ENCODE measurements at places on chromosomes 12 and 14.

- no peak for DNase-seq
These were observed 1419.9 kb upstream of the TMEM132C start for GRCh38 chr12:126847005-126847629.

GRCh38 chr12:122853582-122854245 lies 18.5 kb downstream of the HIP1R start:
- DNase-seq = no peak

DNA sequence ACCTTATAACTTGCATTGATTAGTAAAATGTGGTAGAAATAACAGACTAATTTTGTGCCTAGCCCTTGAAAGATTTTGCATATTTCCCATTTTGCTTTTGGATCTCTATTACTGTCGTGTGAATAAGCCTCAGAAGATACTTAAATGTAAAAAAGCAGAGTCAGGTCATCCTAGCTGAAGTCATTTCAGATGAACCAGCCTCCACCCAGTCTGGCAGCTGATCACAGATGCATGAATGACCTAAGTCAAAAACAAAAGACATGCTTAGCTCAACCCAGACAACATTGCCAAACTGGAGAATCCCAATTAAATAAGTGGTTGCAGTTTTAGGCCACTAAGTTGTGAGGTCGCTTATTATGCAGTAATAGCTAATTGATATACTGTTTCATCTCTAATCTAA lies 349.9 kb downstream of the C12orf50 start:
- no peak for DNase-seq

DNA sequence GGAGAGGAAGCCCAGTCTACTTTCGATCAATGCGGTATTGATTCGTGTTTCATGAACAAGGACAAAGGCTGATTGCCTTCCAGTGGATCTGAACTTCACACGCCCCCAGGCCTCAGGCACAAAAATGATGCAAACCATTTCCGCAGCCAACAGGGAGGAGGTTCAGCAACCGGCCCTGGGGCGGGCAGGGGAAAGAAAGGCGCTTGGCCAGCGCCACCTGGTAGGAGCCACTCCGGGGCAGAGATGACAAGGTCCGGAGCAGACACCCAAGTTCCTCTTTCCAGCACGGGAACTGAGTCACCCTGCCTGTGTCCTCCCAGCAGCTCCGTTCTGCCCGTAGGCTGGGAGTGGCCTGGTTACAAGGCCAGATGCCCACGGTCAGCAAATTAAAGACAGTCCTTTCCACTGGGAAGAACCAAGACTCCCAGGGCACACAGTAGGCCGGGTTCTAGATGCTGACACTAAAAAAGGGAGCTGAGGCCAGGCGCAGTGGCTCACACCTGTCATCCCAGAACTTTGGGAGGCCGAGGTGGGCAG lies 136.3 kb downstream of the SCARB1 start:
- DNase-seq = no peak

GRCh38 chr12:120169946-120170345 lies 24.6 kb downstream of the GCN1 start:
- DNase-seq = no peak

GRCh38 chr12:124752437-124753227 lies 111.0 kb downstream of the SCARB1 start:
- DNase-seq = no peak

DNA sequence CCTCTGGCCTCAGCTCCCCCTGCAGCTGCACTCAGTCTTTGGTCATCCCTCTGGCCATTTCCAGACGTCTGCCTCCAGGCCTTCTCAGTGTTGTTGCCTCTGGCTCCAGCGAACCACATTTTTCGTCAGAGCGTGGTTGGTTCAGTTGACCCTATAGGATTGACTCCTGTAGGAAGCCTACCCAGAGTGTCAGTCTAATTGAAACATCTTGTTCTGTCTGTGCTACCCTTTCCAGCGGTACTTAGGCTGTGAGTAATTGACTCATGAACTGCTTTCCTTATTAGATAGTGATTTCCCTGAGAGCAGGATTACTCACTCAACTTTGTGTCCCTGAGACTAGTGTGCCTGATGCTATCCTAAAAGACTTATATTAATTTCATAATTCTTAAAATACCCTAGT lies 373.2 kb downstream of the ATP23 start:
- no peak for DNase-seq

- no peak for DNase-seq
These were observed 77.0 kb downstream of the KITLG start for GRCh38 chr12:88503281-88503703.

DNA sequence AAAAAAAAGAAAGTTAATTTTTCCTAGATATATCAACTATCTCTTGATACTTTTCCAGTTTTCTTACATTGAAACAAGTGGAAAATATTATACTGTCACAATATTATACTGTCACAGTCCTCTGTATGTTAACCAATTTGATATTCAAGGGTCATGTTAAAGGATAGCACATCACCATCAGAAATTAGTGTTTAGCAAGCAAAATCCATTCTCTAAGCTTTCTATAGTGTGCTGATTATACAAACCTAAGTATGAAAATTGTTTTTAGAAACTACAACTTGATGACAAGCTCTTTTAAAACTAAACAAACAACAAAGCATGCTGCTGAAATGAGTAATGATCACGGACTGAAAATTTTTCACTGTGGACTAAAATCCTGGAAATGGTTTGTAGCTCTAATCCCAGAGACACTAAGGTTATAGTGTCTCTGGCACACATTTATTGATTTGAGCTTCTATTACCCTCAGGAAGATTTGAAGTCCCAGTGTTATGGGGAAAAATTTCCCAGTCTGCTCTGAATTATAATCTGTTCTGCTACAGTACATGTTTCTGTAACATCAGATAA lies 9.7 kb downstream of the SPTSSA start:
- DNase-seq = no peak

DNA sequence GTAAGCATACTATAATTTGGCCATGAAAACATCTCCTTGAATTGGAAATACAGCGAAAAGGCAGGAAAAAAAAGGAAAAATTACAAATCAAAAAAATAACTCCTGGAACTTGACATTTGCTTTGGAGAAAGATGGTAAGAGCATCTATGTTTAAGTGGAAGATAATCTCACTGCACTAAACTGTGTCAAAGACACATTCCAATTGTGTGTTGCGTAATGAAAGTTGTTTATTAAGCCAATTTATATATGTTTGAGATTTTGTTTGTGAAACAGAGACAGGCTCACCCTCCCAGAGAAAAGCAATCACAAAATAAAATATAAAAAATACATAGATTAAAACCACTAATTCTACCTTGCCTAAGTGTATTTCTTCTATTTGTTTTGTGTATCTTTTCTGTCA lies 11.1 kb upstream of the ATXN7L3B start:
- no peak for DNase-seq

- no peak for DNase-seq
These were observed 102.4 kb upstream of the ATF1 start for GRCh38 chr12:50661300-50662115.

- DNase-seq = no peak
These were observed 96.5 kb upstream of the DAAM1 start for GRCh38 chr14:59091976-59092375.

DNA sequence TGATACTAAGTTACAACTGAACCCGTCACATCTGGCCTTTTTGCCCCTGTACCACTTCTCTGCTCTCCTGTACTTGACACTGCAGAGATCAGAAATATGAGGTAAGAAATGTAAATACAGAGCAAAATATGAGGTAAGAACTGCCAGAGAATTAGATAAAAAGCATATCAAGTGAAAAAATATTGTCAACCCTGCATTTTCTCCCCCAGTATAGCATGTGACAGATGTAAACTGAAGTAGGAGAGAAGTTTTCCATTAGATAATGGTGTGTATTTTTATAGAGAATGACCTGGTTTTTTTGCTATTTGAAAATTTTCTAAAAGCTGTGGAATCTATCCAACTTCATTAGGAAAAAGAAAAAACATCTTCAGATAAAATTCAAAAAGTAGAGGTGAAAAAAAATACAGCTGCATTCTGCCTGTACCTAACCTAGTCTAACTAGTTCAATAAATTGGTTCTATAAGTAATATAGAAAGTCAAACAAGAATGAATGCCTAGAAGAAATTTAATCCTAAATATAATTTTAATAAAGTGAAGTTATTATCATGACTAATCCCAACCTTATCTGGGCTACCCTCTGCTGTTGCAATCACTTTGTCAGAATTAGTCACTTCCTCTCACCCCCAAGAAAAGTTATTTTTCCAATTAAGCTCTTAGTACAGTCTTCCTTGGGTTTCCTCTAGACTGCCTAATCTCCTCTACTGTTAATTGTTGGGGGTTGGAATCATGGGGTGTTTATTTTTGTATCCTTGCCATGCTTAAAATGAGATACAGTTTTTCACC lies 210.0 kb downstream of the RASSF9 start:
- DNase-seq = no peak

- DNase-seq = no peak
These were observed 71.2 kb downstream of the IRF2BPL start for GRCh38 chr14:76957224-76957891.

- DNase-seq = no peak
These were observed 68.4 kb downstream of the ST8SIA1 start for GRCh38 chr12:22266101-22266500.

- no peak for DNase-seq
These were observed 159.5 kb downstream of the RIMBP2 start for GRCh38 chr12:130556486-130557055.

GRCh38 chr12:102757154-102757881 lies 159.7 kb downstream of the PAH start:
- DNase-seq = no peak

- no peak for DNase-seq
These were observed 28.3 kb downstream of the STON2 start for GRCh38 chr14:81371802-81372201.

DNA sequence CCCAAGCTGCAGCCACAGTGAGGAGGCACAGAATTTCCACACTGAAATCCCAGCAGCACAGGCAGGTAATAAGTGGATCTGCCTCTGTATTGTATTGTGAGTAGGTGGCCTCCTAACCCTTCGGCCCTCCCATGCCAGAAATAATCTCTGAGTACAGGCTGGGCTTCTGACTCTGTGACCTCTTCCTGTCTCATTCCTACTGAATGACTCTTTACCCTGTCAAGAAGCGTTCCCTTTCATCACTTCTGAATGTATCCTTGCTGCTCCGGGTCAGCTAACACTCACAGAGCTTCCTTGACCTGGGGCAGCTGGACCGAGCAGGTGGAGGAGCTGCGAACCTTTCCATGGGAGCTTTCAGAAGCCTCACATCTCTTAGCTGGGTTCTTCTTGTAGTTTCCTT lies 119.6 kb downstream of the SLC8A3 start:
- no peak for DNase-seq

GRCh38 chr12:63766498-63766897 lies 13.2 kb upstream of the RXYLT1 start:
- DNase-seq = no peak

DNA sequence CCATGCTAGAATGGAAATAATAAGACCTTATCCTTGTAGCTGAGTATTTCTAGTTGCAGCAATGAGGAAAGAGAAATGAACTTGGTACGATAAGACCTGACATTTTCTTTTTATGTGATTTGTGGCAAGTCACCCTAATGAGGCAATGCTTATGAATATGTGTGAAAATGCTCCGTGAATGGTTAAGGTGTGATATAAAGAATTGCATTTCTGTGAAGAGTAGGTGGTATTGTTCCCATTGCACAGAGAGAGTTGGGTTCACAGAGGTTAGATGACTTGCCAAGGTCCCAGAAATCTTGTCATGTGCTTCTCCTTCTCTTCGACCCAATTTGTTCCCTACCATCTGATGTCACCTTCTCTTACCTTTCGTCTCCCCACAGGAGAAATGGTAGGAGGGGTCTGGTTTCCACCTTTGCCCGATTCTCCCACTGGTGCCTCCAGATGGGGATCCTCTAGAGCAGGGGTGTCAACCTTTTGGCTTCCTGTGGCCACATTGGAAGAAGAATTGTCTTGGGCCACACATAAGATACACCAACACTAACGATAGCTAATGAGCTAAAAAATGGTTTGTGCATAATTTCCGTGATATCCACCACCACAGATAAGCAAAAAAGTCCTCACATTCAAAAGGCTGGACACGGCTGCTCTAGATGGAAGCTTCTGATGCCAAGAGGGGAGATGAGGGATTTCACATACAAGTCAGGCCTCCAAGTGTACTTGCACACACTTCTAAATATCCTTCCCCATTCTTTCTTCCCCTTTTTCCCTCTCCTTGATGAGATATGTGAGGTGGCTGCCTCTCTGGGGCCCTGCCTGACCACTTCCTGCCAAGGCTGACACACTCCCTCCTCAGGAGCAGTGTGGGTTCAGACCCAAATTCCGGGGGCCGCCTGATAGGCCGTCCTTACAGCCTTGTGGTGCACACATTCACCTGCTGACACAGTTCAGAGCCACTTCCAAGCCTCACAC lies 96.1 kb downstream of the PLXNC1 start:
- DNase-seq = no peak

GRCh38 chr14:31047503-31047902 lies 21.3 kb upstream of the STRN3 start:
- DNase-seq = no peak

DNA sequence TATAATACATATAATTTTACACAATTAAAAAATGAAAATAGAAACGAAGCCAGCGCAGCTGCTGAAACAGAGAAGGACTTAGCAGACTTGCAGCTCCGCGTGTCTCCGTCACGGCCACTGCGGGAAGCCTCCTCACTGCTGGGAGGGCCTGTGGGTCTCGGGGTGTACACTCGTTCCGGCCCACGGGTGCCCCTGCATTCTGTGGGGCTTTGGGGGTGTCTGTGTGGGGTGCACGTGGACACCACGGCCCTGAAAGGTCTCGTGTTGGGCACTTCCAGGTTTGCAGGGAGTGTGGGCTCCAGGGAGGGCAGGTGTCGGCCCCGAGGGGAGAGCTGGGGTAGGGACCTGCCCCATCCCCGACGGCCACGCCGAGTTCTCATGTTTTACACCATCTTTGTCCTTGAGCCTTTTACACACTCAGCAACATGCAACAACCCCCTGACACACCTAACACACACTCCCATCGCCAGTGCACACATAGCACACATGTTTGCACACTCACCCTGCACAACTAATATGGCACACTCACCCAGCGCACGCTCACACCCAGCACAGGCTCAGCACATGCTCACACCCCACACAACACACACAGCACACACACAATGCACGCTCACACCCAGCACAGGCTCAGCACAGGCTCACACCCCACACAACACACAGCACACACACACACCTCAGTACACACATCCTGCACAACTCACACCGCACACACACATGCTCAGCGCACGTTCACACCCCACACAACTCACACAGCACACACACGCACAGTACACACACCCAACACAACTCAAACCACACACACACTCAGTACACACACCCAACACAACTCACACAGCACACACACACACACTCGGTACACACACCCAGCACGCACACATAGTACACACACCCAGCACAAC lies 36.6 kb downstream of the NOC4L start:
- no peak for DNase-seq

DNA sequence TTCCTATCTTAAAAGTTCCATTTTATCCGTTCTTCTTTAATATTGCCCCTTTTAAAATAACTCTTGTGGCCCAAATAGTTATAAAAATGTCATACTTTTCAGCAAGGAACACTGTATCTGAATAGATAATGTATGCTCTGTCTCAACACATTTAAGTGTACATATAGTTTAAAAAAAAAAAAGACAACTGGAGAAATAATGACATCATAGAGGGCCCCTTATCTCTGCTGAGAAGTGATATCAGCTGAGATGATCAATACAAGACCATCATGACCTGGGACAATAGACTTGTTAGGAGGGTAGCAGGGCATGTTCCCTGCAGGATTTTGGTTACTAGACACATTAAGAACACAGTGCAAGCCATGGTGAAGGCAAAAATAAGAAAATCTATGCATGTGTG lies 77.5 kb downstream of the PEBP1 start:
- no peak for DNase-seq

Measured in NCI-H510A (cell line).